Stimulated activated CD4-positive, alpha-beta T cell treated with anti-CD3 and anti-CD28 coated beads, Interleukin-2, amount 100 ng/mL, for 24 hours (primary cell): ENCODE measurements at places on chromosomes 3 and 15.

- DNase-seq: no peak
Measured at GRCh38 chr3:172595664-172596393, 72.6 kb upstream of the TNFSF10 start.

DNA sequence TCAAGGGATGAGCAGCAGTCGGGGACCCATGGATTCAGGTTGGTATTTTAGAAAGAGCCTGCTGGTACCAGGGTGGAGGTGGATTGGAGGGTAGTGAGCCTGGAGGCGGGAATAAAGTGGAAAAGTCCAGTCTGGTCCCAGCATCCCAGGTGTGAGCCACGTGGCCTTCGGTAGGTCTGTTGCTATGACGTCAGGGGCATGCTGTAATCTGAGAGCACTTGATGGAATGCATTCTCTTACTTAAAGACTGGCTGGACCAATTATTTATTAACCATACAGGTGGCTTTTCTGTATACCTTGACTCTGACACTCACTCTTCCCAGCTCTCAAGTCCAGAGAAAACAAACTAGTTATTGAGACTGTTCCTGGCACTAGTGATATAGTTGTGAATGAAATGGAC lies 389.9 kb upstream of the RGMA start:
- no peak for DNase-seq

GRCh38 chr15:51163843-51164242 lies 69.1 kb upstream of the TNFAIP8L3 start:
- no peak for DNase-seq

DNA sequence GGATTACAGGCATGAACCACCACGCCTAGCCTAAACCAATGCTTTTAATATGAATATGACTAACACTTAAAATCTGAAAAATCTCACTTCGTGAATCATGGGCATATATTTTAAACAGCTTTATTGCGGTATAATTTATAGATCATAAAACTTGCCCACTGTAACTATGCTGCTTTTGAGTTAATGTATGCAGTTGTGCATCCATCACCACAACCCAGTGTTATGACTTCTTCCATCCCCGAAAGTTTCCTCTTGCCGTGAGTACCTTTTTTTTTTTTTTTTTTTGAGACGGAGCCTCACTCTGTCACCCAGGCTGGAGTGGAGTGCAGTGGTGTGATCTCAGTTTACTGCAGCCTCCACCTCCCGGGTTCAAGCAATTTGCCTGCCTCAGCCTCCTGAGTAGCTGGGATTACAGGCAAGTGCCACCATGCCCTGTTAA lies 7.1 kb downstream of the KAT2B start:
- no peak for DNase-seq

GRCh38 chr3:46599590-46599989 lies 12.7 kb upstream of the FAM240A start:
- DNase-seq: no peak
